Activated CD4-positive, alpha-beta memory T cell treated with anti-CD3 and anti-CD28 coated beads for 36 hours (primary cell): ENCODE measurements at places on chromosomes 1 and 21. TPM values are rescaled to one million over a fixed set of nuclear protein-coding genes. Genes with fewer than 3 reads are reported as not detected.

- DNase-seq: no peak
Measured at GRCh38 chr1:40945491-40945973, 34.0 kb upstream of the CTPS1 start.

GRCh38 chr1:146036965-146037646, 15.6 kb upstream of the HJV start:
- peak; percentile 87 for DNase-seq

Gene TMOD4
- total RNA-seq: 2.7 TPM

DNA sequence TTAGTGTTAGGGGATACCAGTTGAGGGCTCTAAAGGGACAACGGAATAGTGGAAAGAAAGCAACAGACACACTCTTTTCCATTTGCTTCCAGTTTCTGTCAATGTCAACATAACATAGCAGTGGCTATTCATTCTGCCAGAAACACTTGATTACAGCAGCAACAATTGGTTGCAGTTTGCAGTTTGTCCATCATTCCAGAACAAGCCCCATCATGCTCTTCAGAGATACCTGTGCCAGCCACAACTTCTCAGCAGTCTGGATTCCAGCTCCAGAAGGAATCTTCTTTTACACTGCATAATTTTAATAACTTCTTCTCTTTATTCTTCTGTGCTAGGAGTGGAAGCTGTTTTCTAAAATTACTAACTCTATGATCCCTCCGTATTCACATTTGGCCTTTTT, 1521.4 kb downstream of the PLA2G4A start:
- DNase-seq: no peak

DNA sequence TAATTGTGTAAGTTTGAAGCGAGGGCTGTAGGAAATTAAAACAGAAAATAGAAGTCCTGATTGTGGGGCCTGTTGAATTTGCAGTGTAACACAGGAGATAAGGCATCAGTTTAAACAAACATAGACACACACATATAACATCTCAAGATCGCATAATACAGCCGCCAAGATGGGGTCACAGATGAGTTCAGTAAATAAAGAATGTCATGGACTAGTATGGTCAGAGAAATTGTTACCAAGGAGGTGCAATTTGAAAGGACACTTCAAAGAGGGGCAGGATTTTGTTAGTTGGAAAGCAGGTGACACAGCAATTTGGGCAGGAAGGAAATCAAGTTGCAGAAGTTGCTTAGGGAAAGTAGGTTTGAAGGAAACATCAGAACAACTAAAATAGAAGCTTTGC, 450.0 kb downstream of the USP25 start:
- DNase-seq: no peak

Gene MMEL1
- total RNA-seq: 1.2 TPM

- peak; percentile 97 for DNase-seq
Measured at GRCh38 chr1:155017041-155017945, 14.7 kb downstream of the ZBTB7B start.

Gene YIPF1
- total RNA-seq: 19.1 TPM

DNA sequence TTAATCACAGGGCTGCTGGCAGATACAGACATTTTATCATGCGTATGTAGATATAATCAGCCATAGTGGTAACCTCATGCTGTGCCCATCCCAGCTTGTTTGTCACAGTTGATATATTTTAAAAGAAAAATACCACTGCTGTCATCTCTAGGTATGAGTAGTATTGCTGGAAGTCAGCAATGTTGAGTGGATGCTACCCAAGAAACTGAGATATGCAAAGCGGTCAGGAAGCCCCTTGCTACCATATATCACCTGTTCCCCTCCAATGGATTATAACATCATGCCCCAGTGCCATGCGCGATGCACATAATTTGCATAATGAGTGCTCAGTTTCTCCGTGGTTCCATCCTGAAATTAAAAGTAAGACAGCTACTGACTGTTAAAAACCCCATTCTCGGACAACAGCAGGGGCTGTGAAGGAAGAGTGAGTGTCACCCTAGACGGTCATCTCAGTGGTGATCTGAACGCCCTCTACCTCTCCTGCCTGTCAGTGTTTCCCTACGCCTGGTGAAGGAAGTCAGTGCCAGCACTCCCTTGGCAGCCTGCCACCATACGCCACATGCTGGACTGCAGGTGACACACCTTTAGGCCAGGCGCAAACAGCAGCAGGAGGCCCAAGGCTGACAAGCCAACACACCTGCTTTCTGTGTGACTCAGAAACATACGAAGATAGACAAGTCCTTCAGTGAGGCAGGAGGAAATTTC, 2.7 kb downstream of the IL10RB start:
- DNase-seq: peak; percentile 66

DNA sequence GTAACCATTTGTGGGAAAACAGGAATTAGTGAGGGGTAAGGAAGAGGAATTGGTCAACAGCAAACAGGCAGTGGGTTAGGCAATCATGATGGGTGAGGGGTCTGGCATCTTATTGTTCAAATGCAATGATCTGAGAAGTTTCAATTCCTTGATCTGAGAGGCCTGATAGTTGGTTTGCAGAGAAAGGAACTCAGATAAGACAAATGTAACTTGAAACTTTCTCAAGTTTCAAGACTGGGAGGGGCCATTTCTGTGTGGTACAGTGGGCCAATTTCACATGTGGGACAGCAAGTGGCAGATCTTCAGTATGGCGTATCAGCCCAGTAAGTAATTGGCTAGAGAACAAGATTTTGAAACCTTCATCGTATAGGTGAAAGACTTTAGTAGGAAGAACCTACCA, 102.5 kb downstream of the XPR1 start:
- DNase-seq: no peak

Gene ZMYND12
- 1.3 TPM for total RNA-seq

- DNase-seq: no peak
Measured at GRCh38 chr1:94083681-94084080, 37.3 kb downstream of the ABCA4 start.

GRCh38 chr1:89262643-89263042, 10.0 kb downstream of the GBP5 start:
- DNase-seq: no peak

DNA sequence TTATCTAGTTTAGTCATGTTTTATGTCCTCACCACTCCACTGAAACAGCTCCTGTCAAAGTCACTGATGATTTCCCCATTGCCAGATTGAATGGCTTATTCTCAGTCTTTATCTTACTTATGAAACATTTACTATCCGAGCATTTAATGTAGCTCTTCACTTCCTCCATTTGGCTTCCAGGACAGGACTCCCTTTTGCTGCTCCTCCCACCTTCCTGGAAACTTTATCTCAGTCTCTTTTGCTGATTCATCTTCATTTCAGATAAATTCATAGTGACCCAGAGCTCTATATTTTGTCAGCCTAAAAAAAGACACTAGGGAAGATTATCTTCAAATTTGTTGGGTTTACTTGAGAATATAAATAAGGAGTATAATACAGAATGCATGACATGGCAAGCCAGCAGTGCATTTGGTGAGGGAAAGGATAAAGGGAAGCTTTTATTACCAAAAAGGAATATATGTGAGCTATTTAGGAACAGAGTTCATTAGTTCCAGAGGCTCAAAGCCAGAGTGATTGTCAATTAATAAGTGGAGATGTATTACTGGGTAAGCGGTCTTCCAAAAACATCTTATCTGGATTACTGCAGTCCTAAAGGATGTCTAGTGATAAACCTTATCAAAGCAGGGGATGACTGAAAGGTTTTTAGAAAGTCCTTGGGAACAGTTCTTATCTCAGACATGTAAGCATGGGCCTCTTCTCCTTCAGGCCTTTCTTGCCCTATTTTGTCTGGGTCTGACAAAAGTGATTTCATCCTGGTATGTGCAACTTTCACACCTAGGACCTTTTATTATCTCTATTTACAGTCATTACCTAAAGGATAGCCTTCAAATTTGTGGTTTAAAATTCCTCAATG, 25.6 kb downstream of the IL23R start:
- no peak for DNase-seq

Gene EPHA2
- total RNA-seq: 0.33 TPM

DNA sequence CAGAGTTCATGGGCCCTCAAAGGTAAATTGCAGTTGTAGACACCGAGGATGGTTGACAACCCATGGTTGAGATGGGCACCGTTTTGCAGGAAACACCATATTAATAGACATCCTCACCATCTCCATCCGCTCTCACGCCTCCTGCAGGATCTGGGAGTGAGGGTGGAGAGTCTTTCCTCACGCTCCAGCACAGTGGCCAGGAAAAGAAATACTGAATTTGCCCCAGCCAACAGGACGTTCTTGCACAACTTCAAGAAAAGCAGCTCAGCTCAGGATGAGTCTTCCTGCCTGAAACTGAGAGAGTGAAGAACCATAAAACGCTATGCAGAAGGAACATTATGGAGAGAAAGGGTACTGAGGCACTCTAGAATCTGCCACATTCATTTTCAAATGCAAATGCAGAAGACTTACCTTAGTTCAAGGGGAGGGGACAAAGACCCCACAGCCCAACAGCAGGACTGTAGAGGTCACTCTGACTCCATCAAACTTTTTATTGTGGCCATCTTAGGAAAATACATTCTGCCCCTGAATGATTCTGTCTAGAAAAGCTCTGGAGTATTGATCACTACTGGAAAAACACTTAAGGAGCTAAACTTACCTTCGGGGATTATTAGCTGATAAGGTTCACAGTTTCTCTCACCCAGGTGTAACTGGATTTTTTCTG, 9.3 kb downstream of the SLAMF8 start:
- DNase-seq: no peak

- DNase-seq: no peak
Measured at GRCh38 chr1:205547936-205548827, 43.7 kb downstream of the CDK18 start.

- DNase-seq: no peak
Measured at GRCh38 chr1:202343652-202344349, 2.1 kb upstream of the UBE2T start.

Gene C1orf141
- total RNA-seq: 1.2 TPM

DNA sequence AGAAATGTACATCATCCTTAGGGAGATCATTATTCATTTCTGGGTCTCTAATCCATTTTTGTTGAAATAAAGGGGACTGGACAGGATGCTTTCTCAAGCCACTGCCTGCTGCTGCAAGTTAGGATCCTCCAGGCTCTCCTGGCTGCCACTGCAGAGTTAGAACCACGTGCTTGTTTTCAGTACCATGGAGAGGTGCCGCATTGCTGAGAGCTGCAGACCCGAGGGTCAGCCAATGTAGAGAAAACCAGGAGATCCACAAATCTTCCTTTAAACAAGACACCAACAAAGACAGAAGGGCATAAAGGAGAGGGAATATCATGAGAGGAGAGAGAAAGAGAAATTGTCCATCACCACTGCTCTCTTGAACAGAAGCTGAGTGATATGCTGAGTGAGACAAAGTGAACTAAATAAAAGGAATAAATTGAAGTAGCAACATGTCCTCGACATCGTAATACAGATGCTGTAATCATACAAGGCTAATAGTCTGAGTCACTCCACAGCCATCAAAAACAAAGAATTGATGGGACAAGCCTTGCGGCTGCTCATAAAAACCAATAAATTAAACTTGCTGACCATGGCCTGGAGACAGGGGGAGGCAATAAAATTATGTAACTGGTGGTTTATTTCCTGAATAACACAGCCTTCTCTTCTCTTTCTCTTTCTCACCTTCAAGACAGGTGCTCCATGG, 255.7 kb downstream of the OMA1 start:
- DNase-seq: no peak

DNA sequence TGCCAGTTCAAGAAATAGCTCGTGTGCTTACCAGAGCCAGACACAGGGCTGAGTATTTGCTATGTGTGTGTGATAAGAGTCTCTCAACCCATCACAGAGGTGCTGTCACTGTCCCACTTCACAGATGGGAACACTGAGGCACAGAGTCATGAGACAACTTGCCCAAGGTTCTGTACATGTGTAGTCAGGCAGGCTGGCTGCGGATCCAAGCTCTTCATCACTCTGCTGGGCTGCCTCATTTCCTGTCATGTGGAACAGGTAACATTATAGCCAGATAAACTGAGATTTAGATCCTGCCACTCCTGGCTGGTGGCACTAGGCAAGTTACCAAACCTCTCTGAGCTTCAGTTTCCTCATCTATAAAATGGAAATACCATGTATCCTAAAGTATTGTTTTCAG, 77.8 kb downstream of the ITPKB start:
- peak; percentile 51 for DNase-seq
